ENCODE measurements at places on chromosomes 5 and 9.

DNA sequence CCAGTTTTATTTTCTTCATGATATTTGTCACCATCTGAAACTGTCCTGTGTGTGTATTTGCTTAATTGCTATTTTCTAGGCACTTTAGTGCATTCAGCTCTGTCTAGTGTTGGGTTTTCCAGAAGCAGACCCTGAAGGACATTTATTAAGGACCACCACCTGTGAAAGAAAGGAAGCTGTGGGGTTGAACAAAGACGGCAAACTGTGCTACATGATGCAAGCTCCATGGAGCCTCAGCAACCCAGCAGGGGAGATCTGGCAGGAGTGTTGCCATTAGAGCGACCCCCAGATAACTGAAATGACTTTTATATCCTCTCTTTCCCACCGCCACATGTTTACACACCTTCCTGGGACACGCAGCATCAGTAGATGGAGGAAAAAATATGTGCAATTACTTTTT lies 125.5 kb downstream of the GABRB2 start:
- DNase-seq, result no peak

DNA sequence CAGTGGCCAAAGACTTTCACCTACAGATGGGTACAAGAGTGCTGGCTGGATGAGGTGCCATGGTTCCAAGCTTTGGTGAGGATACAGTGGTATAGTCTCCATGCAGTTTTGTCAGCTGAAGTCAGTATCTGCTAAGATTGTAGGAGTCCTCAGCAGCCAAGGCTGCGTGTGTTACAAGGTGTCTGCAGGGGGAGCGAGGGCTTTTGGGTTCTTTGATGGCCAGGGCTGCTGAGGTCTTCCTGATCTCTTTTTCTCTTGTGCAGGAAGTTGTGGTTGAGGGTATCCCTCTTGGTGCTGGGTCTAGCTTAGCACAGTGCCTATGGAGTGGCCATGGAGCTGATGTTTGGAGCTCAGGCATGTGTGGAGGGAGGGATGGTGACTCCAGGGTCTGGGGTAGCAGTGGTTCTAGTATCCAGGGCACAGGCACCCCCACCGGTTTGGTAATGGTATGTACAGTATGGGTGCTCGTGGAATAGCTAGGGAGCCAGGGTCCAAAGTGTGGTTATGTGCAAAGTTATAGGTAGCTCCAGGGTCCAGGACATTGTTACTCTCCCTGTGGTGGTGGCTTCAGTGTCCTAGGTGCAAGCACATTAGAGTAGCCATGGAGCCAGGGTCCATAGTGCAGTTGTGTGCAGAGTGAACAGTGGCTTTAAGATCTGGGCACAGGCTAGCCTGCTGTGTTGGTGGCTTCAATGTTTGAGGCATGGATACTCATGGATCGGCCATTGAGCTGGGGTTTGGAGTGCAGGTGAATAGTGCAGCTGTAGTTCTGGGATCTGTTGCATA lies 36.7 kb downstream of the CNTLN start:
- no peak for DNase-seq

GRCh38 chr5:32455311-32455710 lies 10.8 kb upstream of the ZFR start:
- no peak for DNase-seq

DNA sequence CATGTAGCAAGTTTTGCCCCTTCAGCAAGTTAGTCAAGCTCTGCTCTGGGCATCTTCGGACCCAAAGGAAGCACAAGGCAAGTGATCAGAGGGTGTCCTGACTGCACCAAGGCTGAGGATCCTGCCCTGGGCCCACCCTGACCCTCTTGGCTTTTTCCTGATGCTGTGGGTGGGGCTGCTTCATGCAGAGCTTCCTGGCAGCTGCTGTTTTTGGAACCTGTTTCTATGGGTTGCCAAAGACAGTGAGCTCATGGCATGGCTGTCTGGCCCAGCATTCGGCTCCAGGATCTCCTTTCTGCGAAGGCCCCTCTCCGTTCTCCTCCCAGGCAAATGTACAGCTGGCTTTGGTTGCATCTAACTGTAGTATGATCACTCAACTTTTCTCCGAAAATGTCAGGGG lies 497.9 kb downstream of the ARHGEF28 start:
- no peak for DNase-seq

GRCh38 chr9:37746448-37747270 lies 6.9 kb upstream of the TRMT10B start:
- no peak for DNase-seq

GRCh38 chr5:64156261-64156660 lies 9.4 kb upstream of the RNF180 start:
- no peak for DNase-seq

- no peak for DNase-seq
Measured at GRCh38 chr5:3392306-3392939, 203.2 kb upstream of the IRX1 start.

DNA sequence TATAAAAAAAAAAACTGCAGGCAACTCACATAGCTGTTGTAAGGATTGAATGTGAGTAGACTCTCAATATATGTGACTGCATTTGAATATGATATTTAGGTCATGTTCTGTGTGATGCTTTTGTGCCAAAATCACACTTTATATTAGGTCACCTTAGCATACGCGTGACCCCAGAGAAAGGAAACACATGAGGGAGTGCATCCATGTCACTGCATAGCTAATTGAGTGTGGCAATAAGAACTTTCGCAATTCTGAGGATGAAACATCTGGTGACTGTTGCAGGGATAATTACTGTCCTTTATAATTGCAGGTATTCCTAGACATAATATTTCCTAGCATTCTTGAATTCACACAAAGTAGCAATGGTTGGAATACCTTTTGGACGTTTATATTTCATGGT lies 459.5 kb upstream of the KLF4 start:
- DNase-seq, result no peak

GRCh38 chr9:134483361-134484184 lies 157.3 kb downstream of the RXRA start:
- DNase-seq, result no peak

DNA sequence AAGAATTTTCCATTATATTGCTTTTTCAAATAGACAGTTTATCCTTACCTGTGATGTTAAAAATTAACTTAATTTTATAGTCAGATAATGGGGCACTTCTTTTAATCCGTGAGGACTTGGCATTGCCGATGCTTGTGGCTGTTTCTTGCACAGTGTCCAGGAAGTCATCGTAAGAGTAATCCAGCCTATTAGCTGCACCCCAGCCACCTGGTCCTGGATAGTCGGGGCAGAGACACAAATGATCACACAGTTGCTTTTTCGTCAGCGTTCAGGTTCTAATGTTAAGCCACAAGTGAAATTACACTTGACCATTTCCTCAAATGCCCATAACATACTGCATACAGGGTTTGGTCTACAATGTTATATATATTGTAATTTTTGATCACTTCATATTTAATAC lies 107.4 kb downstream of the SVEP1 start:
- no peak for DNase-seq

GRCh38 chr9:76652894-76653293 lies 111.3 kb upstream of the PCA3 start:
- no peak for DNase-seq

- no peak for DNase-seq
Measured at GRCh38 chr9:98558575-98558974, 150.2 kb downstream of the GABBR2 start.

DNA sequence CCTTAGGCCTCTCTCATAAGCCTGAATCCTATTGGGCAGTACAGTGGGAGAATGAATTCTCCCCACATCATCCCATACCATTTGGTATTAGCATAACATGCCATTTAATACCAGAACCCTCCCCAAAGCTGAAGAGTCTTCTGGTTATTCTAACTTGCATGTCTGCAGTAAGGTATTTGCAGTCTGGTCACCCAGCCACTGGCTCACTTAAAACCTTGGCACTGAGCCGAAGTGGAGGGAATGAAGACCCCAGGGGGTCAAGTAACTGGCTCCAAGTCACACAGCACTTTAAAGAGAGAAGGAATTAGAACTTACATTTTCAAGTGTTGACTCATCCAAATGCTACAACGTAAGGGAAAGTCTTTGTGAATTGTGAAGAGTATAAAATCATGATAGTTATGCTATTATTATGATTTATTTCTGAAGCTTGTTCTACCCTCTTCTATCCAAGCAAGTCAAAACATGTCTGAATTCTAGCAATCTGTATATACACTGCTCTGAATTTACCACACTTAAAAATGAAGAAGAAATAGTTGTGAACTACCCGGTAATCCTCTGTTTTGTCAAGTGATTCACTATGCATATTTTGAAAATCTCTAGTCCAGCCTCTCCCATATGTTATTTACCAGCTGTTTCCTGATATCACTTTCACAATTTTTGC lies 28.5 kb downstream of the GLRA1 start:
- no peak for DNase-seq

- DNase-seq, result no peak
Measured at GRCh38 chr5:151085517-151086041, 4.7 kb upstream of the TNIP1 start.

GRCh38 chr9:84404095-84404686 lies 63.6 kb upstream of the SLC28A3 start:
- no peak for DNase-seq

DNA sequence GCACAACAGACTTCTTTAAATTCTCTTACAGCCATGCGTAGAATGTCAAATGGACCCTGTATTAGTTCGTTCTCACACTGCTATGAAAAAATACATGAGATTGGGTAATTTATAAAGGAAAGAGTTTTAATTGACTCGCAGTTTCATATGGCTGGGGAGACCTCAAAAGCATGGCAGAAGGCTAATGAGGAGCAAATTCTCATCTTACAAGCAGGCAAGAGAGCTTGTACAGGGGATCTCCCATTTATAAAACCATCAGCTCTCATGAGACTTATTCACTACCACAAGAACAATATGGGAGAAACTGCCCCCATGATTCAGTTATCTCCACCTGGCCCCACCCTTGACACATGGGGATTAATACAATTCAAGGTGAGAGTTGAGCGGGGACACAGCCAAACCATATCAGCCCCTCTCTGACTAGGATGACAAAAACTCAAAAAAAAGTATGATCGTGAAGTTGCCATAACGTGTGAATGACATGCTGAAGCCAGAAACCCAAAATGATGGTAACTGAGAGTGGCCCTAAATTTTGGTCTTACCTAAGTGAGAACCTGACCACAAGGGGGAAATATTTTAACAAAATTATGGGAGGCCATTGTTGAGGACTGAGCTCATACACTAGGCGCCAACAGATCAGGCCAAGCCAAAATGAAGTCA lies 17.5 kb upstream of the TEX10 start:
- no peak for DNase-seq

- no peak for DNase-seq
Measured at GRCh38 chr5:150408231-150408943, 4.3 kb downstream of the CD74 start.

GRCh38 chr9:121876255-121876654 lies 216.9 kb downstream of the TTLL11 start:
- DNase-seq, result no peak

- no peak for DNase-seq
Measured at GRCh38 chr5:91684625-91685024, 301.5 kb upstream of the ARRDC3 start.

DNA sequence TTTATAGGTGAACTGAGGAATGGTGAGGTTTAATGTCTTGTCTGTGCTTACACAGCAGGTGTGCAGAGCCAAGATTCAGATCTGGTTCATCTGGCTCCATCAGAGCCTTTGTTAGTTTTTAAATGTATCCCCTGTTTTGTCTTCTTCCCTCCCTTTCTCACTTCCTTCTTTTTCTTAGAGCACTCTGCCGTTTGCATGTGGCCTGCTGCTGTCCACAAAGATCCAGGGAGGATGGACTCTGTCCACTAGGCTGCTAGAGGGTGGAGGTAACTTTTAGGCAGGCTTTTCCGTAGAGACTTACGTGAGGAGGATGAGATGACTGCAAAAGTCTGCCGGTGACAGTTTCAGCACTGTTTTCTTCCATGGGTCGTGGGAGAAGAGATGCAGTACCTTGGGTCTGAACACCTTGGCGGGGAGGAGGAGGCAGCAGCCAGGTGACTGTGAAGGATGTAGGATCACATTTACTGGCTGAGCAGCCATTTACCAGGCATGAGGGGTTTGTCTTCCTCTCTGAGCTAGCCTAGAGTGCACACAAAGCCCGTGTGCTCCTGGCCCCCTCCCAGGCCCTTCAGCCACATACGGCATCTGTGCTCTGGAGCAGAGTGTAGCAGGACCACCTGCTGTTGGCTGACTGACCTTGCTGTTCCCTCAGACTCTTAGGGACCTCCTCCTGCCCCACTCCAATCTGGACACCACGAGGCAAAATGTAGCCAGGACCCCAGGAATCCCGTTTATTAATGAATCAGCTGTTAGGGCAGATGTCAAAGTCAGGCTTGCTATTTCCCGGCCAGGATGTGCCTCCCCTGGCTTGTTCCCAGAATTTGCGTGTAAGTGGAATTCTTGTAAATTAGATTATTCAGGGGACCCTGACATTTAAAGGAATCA lies 1.8 kb downstream of the NTMT1 start:
- DNase-seq, result no peak

DNA sequence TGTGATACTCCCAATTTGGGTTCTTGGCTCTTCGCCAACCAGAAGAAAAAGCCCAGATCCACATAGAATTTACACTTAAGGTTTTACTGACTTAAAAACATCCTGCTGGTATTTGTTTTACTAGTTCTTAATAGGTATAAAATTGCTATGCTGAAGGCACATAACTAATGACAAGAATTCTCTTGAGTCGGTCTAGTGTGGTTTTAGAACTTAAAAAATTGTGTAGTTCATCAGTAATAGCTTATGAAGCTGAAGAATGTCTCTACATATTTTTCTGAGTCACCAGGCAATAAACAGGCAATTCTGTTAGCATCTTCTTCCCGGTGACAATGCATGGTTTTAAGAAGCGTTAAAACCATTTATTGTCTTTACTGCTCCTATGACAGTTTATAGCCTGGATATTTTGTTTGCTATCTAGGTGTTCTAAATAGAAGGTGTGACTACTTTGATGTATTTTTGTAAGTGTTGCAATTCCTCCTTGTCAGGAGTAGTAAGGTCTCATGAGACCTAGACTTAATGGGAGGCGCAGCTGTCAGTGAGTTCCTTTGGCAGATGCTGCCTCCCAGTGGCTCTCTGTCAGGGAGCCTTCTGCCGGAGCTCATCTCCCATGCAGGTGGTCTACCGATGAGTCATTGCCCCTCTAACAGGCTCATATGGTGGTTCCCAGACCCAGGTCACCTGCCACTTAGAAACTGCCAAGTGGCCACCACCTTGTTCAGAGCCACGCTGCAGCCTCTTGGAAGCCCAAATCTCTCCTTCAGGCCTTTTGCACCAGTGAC lies 173.8 kb downstream of the MAST4 start:
- DNase-seq, result peak; percentile 43

- no peak for DNase-seq
Measured at GRCh38 chr9:121950441-121950840, 142.7 kb downstream of the TTLL11 start.
